ENCODE measurements at places on chromosomes 4 and X. TPM values are rescaled to one million over a fixed set of nuclear protein-coding genes. Genes with fewer than 3 reads are reported as not detected.

HS3ST1 gene
- 0.59 TPM for total RNA-seq

SPANXN4 gene
- total RNA-seq, result not detected

SFRP2 gene
- total RNA-seq, result not detected

DCLK2 gene
- total RNA-seq, result 9.7 TPM

NCBP2L gene
- not detected for total RNA-seq

SPANXD gene
- not detected for total RNA-seq

SSX3 gene
- not detected for total RNA-seq

PSAPL1 gene
- total RNA-seq, result 0.15 TPM

HSFX2 gene
- total RNA-seq, result 0.27 TPM
